Fibroblast of villous mesenchyme (primary cell): ENCODE measurements at places on chromosomes 1 and 21.

GRCh38 chr21:29827236-29827635 is 112.6 kb downstream of the GRIK1 start:
- DNase-seq, result no peak

DNA sequence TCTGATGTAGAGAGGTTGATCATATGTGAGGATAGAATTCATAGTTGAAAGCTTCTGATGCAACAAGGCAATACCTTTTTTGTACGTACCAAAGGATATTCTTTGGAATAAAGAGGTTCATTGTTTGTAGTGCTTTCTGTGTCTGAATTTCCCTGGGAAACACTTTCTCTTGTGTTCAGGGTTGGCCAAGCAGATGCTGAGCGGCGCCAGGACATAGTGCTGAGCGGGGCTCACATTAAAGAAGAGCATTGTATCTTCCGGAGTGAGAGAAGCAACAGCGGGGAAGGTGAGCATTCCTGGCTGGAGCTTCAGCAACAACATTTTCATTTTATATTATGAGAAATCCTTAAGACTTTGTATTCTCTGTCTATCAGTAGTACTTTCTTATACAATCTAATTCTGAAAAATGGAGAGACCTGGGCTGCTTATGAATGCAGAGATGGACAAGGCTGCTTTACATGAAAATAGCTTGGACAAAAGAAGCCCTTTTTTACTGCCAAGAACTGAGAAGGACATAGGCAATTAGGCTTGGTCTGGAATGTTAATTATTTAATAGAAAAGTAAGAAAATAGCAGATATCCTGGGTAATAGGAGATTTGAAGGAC is 85.2 kb downstream of the KIF1B start:
- DNase-seq, result no peak

DNA sequence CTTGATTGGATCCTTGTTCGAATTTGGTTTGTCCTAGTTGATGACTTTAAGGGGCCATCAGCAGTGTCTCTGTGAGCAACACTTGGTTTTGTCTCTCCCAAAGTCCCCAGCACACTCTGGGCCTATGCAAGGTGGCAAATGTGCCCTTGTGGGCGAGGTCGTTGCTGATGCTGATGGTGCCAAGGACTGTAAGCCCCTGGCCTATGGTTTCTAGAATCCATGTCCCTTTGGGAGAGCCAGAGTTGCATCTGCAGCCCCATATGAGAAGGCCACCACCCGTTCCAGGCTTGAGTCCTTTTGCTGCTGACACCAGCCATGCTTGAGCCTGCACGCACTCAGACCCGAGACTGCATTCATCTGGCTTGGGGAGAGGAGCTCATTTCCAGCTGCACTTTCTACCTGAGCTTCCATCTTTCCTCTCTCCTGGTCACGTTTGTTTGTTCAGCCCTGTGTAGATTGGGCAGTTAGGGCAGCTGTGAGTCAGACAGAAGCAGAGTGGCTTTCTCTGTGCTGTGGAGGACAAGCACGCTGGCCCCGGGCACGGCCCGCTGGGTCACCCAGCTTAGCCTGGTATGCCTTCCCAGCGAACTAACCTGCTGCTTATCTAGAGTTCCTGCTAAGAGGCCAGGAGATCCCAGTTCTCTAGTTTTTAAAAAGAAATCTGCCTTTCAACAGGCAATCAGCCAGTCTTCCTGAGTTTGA is 52.1 kb upstream of the CSF3R start:
- DNase-seq, result no peak

GRCh38 chr1:184197831-184198230 is 146.3 kb downstream of the TSEN15 start:
- DNase-seq, result no peak

GRCh38 chr1:26109229-26110164 is 2.1 kb upstream of the PDIK1L start:
- DNase-seq, result no peak

GRCh38 chr1:89555550-89555949 is 30.9 kb downstream of the LRRC8B start:
- DNase-seq, result no peak

GRCh38 chr1:172815740-172816139 is 156.8 kb downstream of the FASLG start:
- DNase-seq, result no peak

GRCh38 chr1:178682429-178682828 is 42.6 kb upstream of the RALGPS2 start:
- DNase-seq, result no peak

- DNase-seq, result no peak
Observed at GRCh38 chr1:57882072-57882471, 458.2 kb upstream of the DAB1 start.

DNA sequence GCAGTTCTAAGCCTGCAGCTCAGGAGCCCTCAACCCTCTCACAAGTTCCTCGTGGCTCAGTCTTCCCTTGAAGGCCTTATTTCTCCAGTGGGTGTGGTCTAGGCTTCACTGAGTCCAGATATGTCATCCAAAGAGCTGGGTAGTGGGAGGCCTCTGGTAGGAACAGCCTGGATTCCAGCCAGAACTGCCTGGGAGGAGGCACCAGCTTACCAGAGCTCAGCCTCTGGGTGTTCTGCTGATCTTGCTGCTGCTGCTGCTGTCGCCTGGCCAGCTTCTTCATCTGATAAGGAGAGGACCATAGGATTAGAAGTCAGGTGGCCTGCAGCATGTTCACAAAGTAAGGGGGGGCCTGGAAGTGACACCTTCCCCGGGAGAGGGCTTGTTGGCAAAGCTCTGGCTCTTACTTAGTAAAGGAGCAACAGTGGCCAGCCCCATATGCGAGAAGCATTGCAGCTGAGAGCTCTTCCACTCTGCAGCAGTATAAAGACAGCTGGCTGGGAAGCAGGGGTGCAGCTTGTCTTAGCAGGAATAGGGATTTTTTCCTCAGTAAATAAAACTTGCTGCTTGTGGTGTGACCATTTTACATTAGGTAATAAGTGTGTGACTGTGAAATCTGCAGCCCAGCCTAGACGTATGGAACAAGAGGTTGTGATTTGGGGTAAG is 148.5 kb downstream of the LMX1A start:
- DNase-seq, result no peak

GRCh38 chr1:59215766-59216291 is 81.1 kb upstream of the FGGY start:
- DNase-seq, result no peak

- DNase-seq, result peak; percentile 27
Observed at GRCh38 chr1:212816567-212817278, 25.0 kb downstream of the TATDN3 start.

DNA sequence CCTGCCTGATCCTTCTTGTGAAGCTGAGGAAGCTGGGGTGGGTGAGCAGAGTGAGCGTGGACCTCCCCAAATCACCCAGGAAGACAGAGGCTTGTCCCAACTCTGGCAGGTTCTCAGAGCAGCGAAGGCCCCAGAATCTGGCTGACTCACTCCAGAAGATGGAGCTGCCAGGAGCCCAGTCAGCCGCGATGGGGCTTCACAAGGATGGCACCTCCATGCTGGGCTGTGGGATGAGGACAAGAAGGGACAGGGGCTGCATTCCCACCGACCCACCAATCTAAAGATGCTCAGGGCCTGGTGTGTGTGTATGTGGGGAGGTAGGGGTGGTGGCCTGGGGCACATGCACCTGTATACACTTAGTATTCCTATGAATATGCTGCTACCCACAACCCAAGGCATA is 52.9 kb downstream of the ATP1A1 start:
- DNase-seq, result no peak

GRCh38 chr1:38142606-38143005 is 96.0 kb upstream of the POU3F1 start:
- DNase-seq, result no peak
